Fibroblast of skin of scalp (primary cell): ENCODE measurements at places on chromosomes 2 and 18.

DNA sequence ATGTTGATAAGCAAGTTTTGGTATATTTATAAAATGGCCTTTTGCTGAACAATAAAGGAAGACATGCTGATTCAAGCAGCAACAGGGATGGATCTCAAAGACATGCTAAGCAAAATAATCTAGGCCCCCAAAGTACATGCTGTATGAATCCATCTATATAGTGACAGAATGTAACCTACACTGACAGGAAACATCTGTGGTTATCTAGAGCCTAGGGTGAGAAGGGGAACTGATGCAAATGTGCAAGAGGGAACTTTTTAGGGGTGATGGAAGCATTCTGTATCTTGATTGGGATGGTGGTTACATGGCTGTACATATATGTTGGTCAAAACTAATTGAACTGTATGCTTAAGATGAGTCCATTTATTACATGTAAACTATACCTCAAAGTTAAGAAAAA is 24.2 kb downstream of the CNRIP1 start:
- no peak for DNase-seq

- DNase-seq = no peak
Observed at GRCh38 chr2:56693501-56693900, 509.7 kb downstream of the CCDC85A start.

DNA sequence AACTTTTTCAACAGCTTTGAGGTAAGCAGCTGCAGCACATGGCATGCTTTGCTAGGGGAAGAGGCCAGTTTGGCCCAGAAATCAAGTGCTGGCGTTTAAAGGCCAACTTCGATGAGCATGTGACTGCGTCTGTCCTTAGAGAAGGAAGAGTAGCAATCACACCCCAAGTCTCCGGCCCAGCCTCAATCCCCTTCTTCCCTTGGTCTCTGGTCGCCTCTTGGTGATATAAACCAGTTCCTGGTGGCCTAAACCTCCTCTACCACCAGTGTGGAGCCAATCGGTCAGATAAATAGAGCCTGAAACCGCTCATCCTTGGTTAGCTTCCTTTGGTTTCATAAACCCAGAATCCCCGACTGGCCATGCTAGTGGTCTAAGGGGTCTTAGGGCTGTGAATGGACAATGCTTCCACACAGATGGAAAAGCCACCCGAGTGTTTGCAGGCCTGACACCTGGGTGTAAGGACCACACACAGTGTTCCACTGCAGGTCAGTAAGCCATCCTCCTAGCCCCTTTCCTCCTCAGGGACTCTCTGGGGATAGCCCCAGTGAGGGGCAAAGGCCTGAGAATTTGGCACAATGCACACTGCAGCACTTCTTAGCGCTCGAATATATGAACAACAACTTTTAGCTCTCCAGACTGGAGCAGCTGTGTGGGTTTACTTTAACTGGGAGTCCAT is 23.0 kb upstream of the COX7A2L start:
- DNase-seq = no peak

DNA sequence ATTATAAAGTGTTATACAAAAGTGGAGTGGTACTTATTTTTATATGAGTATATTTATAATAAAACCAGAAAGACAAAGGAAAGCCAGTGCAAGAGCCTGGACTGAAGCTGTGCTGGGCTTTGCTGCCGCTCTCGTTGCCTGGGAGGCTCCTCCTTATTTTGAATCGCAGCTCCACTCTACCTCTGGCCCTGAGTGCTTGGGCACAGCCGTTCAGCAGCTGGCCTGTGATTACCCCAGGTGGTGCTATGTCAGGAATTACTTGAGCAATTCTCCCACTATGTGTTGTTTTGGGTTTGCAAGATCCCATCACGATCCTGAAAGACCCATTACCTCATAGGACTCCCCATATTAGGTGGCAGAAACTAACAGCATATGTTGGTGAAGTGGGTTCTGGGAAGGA is 53.0 kb upstream of the LCLAT1 start:
- DNase-seq = no peak

DNA sequence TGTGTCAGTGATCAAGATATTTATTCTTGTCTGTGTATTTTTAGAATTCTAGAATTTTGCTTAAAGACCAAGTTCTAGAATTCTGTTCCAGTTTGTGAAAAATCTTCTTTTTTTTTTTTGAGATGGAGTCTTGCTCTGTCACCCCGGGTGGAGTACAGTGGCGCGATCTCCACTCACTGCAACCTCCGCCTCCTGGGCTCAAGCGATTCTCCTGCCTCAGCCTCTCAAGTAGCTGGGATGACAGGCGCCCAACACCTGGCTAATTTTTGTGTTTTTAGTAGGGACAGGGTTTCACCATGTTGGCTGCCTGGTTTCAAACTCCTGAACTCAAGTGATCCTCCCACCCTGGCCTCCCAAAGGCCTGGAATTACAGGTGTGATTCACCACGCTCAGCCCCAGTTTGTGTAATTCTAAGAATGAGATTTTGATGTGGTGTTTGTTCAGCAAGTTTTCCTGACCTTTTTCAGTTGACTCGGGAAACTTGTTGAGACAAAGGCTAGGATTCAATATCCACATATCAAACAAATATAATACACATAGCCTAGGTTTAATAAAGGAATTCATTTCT is 3.6 kb downstream of the EIF5B start:
- no peak for DNase-seq

GRCh38 chr2:28375236-28375635 is 17.4 kb upstream of the FOSL2 start:
- DNase-seq = no peak

GRCh38 chr2:205156457-205156856 is 525.8 kb upstream of the NRP2 start:
- DNase-seq = no peak

DNA sequence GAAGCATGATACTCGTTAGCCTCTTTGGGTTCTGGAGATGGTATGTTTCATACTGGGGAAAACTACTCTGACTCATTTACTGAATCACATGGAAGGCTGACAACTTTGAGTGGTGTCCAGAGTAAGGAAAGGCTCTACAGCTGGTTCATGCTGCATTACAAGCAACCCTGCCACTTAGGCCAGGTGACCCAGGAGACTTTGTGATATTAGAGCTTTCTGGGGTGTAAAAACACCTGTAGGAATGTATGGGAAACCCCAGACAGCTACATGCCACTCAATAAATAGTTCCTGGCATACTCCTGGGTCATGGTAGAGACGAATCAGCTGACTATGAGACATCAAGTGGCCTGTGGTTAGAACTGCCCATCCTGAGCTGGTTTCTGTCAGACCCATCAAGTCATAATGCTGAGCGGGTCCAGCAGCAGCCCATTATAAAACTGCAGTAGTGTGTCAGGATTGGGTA is 21.3 kb upstream of the TCF7L1 start:
- DNase-seq = no peak

DNA sequence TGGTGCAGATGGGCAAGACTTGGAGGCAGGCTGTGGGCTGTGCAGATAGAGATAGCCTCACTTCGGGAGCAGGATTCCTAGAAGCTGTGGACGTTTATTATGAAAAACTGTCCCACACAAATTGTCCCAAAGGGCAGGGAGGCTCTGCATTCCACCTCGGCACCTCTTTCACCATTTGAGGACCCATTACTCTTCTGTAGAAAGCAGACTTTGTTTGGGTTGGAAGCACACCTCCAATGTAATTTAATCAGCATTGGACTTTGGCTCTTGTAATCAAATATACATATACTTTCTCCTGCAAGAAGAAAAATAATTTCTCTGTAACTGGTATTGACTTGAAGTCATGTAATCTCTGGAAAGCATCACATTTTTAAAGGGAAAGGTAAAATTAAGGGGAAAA is 8.5 kb downstream of the ONECUT2 start:
- DNase-seq = no peak

GRCh38 chr2:167420211-167420610 is 531.9 kb downstream of the XIRP2 start:
- DNase-seq = no peak

GRCh38 chr2:219997341-219997851 is 370.0 kb downstream of the SLC4A3 start:
- peak; percentile 53 for DNase-seq

DNA sequence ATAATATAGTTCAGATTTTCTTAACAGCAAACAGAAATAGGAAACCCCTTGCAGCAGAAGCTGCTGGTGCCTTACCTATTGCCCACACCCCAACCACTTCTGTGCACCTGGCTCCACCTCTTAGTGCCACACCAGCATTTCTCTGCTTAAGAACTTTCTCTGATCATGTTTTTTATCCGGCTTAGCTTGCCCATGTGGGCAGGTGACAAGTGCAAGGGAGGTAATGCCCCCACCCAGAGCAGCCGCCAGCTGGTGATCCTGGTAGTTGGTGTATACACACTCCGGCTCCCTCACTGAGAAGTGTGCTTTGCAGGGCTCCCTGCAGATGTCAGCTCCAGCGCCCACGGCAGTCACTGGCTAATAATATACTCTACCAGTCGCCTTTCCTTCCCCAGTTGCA is 126.3 kb downstream of the ALPK2 start:
- no peak for DNase-seq

GRCh38 chr2:45567288-45567963 is 43.6 kb downstream of the SRBD1 start:
- DNase-seq = no peak

DNA sequence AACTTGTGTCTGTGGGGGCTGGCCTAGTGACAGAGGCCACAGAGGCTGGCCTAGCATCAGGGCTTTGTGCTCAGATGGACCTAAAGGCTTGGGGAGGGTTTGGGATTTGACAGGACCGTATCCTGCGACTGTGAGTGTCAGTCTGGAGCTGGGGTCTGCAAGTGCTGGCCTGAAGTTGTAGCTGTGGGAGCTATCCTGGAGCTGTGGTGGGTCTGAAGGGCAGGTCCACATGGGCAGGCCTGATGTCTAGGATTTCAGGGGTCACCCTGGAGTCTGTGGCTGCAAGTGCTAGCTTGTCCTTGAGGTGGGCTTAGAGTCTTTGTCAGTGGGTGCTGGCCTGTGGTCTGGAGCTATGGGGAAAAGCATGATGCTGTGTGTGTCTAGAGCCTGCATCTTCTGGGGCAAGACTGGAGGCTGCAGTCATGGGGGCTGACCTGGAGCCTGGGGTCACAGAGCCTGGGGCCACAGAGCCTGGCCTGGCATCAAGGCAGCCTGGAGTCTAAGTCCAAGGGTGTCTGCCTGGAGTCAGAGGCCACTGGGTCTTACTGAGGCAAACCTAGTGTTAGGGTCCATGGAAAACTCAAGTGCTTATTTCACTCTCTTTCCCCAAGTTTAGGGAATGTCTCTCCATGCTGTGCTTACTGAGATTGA is 3.6 kb downstream of the REG3A start:
- no peak for DNase-seq

GRCh38 chr18:56276466-56276865 is 361.9 kb downstream of the TXNL1 start:
- no peak for DNase-seq
